ENCODE measurements at places on chromosomes 7 and 10. TPM values are rescaled to one million over a fixed set of nuclear protein-coding genes. Genes with fewer than 3 reads are reported as not detected.

EN2 gene
- not detected for total RNA-seq

RELN gene
- total RNA-seq = 3.1 TPM

ZPBP gene
- not detected for total RNA-seq

TAS2R60 gene
- not detected for total RNA-seq

RGR gene
- not detected for total RNA-seq

OPALIN gene
- not detected for total RNA-seq

TBXAS1 gene
- 15.2 TPM for total RNA-seq

SRRM3 gene
- total RNA-seq = 0.16 TPM

CALN1 gene
- total RNA-seq = not detected

EMX2 gene
- 2.3 TPM for total RNA-seq

CYP26C1 gene
- 0.63 TPM for total RNA-seq

CYP3A4 gene
- total RNA-seq = not detected

OGDHL gene
- 18.1 TPM for total RNA-seq

RTKN2 gene
- total RNA-seq = 5.5 TPM

PTPRZ1 gene
- total RNA-seq = not detected

All from mesangial cell (primary cell).